ENCODE measurements at places on chromosomes 3 and 15. TPM values are rescaled to one million over a fixed set of nuclear protein-coding genes. Genes with fewer than 3 reads are reported as not detected.

GALNT15 gene
- total RNA-seq = not detected

GABRG3 gene
- total RNA-seq = not detected

- no peak for ATAC-seq
Observed at GRCh38 chr3:40120806-40121205, 188.7 kb upstream of the EIF1B start.

- ATAC-seq = no peak
Observed at GRCh38 chr15:50916400-50916799, 7.9 kb downstream of the AP4E1 start.

DNA sequence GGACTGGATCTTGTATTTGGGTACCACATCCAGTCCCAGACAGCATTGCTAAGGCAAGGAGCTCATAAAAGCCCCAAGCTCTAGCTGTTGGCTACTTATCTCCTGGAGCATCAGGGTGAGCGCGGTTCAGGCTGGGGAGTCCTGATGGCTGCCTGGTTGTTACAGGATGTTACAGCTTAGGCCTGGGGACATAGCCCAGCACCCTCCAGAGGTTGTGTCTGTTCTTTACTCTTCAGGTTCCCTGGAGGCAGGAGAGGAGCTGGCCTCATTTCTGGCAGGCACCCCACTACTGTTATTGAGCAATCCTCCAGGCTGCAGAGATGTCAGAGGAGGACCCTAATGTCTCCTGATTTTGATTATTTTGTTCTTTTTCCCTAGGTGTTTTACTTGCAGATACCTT lies 26.6 kb downstream of the APBA2 start:
- no peak for ATAC-seq

- ATAC-seq = no peak
Observed at GRCh38 chr15:100726070-100726420, 123.7 kb downstream of the ASB7 start.
